ENCODE measurements at places on chromosomes 13 and 19.

GRCh38 chr19:30073152-30074000 is 131.3 kb downstream of the URI1 start:
- no peak for DNase-seq

DNA sequence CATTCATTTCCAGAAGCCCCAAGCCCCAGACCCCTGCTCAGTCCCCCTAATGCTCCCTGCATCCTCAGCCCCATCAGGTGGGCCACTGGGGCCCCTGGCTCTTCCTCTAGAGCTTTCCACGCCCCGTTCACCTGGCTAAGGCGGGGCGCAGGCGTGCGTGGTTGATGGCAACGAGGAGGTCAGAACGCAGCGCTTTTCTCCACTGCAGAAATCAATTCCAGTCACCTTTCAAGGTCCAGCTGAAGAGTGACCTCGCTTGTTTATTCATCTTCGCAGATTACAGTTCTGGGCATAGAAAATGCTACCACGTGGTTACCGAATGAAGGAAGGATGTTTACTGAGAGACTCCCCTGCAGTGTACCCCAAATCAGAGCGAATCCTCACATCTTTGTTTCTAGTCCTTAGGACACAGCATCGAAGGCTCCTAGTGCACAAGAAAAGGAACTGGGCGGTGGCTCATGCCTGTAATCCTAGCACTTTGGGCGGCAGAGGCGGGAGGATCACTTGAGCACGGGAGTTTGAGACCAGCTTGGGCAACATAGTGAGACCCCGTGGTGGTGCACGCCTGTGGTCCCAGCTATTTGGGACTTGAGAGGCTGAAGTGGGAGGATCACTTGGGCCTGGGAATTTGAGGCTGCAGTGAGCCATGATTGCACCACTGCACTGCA is 828 bp upstream of the PBX4 start:
- no peak for DNase-seq

DNA sequence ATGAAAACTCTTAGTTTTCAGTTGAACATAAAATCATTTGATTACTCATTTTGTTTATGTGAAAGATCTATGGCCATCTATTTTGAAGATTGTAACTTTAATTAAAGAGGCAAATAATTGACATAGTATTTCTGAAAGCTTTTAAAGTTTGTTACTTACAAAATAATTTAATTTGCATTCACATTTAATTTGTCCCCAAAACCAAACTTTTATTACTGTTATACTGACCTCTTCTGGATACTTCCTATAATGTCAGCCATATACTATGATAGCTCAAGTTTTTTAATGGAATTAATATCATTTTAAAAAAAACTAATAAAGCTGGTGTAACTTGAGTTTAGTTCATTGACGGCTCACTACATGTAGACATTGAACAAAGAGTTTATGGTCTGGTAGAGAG is 4.9 kb upstream of the SGCG start:
- DNase-seq: no peak

- DNase-seq: no peak
Observed at GRCh38 chr13:63873936-63874335, 2458.3 kb upstream of the PCDH20 start.

- no peak for DNase-seq
Observed at GRCh38 chr19:37692956-37693620, 26.5 kb downstream of the ZNF607 start.

GRCh38 chr19:6402058-6402457 is 9.1 kb upstream of the GTF2F1 start:
- DNase-seq: no peak

- no peak for DNase-seq
Observed at GRCh38 chr13:80235166-80235966, 105.6 kb downstream of the SPRY2 start.

- no peak for DNase-seq
Observed at GRCh38 chr19:12913851-12914690, 5.0 kb downstream of the SYCE2 start.
